ENCODE measurements at places on chromosomes 2 and 18.

DNA sequence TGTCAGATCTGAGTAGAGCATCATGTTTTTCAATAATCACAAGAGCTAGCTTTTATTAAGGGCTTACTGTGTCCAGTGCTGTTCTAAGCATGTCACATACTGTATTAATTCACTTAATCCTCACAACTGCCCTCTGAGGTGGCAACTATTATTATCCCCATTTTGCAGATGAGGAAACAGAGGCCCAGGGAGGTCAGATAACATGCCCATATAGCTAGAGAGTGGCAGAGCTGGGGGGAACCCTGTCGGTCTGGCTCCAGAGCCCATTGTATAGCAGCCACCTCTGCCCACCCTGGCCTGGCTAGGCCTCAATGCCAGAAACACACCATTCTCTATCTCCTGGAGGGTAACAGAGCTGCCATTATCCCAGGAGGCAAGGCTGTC lies 113.2 kb downstream of the B3GNT2 start:
- DNase-seq, result no peak

DNA sequence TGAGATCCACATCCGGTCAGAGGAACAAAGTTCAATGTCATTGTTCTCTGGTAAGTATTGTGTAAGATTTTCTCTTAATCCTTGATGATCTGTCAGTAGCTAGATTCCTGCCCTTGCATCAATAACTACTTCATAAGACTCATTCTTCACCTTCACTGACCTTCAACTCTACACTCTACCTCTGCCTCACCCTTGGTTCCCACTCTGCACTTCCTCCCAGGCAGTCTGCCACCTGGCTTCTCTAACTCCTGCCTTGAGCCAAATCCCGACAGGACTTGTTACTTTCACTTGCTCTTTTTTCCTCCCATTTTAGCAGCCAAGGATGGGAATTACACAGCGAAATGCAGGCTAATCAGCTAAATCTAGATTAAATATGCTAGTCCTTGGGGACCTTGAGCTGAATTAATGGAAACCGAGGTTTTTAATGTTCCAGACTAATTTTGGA lies 190.7 kb downstream of the DLGAP1 start:
- no peak for DNase-seq

GRCh38 chr2:10613263-10613662 lies 76.5 kb downstream of the NOL10 start:
- DNase-seq, result no peak

- DNase-seq, result no peak
Measured at GRCh38 chr2:18117592-18117991, 239.1 kb downstream of the KCNS3 start.

DNA sequence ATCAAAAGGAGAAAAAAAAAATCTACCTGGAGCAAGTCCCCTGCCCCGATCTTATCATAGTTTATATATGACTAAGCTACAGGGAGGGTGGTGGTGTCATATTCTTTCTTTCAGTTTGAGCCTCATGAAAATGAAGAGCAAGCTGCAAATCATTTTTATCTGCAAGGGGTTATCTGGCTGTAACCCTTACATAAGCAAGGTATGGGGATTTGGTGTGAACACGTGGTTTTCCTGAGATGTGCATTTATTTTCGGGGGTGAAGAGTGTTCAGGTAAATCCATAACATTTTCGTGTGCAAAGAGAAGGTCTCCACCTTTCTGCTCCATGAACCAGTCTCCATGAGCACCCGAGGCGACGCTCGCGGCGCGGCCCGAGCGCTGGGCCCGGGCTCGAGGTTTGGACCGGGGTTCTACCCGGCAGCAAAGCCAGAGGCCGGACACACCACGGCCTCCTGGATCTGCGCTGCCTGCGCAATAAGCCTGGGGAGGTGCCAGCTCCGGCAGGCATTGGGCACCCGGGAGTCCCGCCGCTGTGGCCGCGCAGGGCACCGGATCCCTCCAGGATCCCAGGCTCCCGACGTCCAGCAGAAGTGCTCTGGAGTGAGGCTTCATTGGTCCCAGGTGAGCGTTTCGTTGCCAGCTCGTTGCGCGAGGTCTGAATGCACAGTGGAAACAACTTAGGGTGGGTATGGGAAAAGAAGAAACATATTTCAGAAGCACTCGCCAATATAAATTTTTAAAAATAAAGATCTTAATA lies 36.1 kb upstream of the GPD2 start:
- no peak for DNase-seq

DNA sequence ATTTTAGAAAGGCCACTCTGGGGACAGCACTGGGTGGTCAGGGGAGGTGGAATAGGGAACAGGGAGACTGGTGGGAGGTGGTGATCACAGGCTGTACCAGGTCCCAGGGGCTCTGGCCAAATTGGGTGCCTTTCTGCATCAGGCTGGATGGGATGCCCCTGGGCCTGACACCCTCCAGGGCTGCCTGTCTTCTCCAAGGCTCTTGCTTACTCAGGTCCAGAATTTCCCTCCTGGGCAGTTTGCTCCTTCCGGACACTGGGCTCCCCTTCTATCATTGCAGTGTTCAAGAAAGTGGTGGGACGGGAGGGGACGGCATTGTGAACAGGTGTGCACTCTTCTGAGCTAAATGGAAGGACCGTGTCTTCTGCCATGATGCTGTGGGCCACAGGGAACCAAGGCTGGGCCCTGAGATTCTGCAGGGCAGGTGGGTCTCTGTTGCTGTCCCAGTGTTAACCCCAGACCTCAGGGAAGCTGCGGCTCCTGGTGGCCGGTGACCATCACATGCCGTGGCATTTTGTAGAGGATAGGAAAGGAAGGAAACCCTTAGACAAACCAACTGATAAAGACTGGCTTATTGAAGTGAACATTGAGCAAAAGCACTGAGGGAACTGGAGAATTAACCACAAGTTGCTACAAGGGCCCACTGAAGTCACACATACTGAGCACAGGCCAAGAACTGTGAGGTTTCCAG lies 93.7 kb upstream of the HS6ST1 start:
- no peak for DNase-seq

DNA sequence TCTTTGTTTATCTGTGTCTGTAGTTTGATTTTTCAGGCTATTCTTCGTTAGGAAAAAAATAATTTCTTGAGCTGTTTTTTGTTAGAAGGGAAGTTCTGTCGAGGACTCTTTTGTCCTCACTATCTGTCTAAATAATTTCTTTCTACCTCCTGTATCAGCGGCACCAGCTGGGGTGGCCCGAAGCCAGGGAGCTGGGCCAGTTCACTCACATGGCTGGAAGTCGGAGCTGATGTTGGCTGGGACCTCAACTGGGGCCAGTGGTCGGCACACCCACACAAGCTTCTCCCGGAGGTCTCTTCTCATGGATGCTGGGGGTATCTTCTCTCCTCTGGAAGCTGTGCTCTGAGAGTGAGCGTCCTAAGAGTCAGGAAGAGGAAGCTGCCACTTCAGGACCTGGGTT lies 8.0 kb upstream of the PDIA6 start:
- no peak for DNase-seq

GRCh38 chr2:171583566-171583965 lies 61.3 kb downstream of the CYBRD1 start:
- DNase-seq, result no peak

- no peak for DNase-seq
Measured at GRCh38 chr2:26529406-26530239, 51.7 kb upstream of the OTOF start.

GRCh38 chr18:62325806-62326645 lies 916 bp downstream of the TNFRSF11A start:
- peak; percentile 18 for DNase-seq

DNA sequence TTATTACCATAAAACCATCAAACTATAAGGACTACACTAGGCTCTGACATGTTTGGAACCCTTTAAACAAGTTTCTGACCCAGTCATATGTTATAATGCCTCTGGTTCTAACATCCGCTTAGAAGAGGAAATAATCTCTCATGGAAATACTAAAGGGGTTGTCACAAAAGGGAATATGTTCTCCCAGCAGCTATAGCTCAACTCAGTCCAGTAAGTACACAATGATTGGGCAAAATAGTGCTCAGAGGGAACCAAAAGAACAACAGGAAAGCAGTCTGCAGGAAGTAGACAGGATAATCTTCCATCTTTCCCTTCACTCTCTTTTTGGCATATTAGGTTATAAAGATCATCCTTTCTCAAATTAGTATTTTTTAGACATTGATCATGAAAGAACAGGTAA lies 4.3 kb downstream of the SRBD1 start:
- no peak for DNase-seq

- DNase-seq, result no peak
Measured at GRCh38 chr18:2103299-2103698, 468.0 kb downstream of the METTL4 start.

GRCh38 chr18:9613550-9614400 lies 584 bp downstream of the PPP4R1 start:
- DNase-seq, result peak; percentile 63

GRCh38 chr2:40034198-40034597 lies 255.1 kb upstream of the THUMPD2 start:
- DNase-seq, result no peak

GRCh38 chr2:42924418-42924886 lies 132.1 kb upstream of the HAAO start:
- DNase-seq, result no peak

DNA sequence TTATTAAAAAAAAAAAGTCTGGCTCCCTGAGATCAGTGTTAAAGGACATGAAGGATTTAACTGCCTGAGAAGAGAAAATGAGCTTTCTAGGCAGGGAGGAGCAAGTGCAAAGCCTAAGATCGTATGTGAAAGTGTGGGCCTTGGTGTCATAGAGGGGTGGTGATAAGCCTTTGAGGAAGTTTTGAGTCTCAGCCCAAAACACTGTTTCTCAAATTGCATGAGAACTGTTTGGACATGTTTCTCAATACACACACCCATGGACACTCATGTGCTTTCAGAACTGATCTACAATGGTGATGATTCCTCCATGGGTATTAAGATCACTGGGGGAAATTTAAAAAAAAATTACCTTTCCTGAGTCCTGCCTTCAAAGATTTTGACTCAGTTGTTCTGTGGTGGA lies 336.7 kb upstream of the RND3 start:
- DNase-seq, result no peak

GRCh38 chr18:12531749-12532148 lies 124.0 kb downstream of the PRELID3A start:
- DNase-seq, result no peak

DNA sequence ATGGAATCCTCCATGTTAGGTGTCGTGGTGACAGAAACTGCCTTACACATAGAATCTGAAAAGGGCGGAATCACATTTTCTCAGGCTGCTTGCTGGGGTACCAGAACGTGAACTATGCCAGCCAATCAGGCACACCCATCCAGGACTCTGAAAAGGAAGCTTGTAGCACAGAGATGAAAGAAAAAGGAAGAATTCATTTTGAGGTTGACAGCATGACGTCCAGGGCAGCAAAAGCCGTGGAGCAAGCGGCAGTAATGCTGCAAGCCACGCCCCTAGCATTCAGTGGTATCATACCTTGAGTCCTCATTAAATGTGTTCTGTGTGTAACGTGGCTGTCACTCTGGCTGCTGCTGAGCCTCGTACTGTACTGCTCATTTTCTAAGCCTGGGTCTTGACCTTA lies 304.0 kb downstream of the DYSF start:
- DNase-seq, result no peak

DNA sequence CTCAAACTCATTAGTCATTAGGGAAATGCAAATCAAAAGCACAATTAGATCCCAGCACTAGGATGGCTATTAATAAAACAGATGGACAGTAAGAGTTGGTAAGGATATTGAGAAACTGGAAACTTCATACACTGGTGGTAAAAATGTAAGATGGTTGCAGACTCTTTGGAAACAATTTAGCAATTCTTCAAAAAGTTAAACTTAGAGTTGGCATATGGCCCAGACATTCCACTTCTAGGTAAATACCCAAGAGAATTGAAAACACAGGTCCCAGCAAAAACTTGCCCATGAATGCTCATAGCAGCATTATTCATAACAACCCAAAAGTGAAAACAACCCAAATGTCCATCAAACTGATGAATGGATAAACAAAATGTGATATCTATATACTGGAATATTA lies 84.9 kb upstream of the ZFP36L2 start:
- DNase-seq, result no peak

GRCh38 chr2:9954136-9954535 lies 2.6 kb downstream of the GRHL1 start:
- DNase-seq, result no peak

DNA sequence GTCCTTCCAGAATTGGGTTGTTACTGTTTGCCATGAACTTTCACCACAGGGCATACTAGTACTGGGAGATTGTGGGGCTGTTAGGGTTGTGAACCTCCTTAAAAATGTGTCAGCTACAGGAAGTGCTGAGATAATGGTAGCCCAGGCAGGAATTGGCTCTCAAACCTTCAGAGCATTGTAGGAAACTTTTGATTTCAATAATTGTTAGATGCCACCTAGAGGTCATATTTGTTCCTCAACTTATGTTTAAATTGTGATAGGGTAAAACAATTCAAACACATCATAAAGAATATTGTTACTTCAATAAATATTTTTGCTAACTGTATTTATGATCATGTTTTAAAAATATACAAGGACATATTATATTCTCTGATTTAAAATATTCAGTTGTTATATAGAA lies 594.6 kb downstream of the ADCYAP1 start:
- no peak for DNase-seq

DNA sequence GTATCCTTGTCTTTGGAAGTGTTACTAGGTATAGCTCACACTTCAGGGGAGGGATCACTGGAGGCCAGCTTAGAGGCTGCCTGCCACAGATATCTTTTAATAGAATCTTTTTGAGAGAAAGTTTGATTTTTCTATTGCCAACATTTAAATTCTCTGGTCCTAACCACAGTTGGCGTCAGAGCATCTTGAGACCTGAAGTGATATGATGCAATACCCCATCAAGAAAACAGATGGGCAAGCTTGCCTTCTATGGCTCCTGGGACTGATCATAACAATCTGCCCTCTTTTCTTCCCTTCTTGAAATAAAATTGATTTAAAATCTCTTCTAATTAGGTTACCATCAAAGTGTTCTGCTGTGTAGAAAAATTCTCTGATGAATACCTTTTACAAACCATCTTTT lies 105.5 kb upstream of the ACKR3 start:
- no peak for DNase-seq

GRCh38 chr2:226057914-226058313 lies 658.4 kb downstream of the NYAP2 start:
- no peak for DNase-seq

GRCh38 chr2:24456599-24457556 lies 34.2 kb upstream of the NCOA1 start:
- DNase-seq, result no peak

DNA sequence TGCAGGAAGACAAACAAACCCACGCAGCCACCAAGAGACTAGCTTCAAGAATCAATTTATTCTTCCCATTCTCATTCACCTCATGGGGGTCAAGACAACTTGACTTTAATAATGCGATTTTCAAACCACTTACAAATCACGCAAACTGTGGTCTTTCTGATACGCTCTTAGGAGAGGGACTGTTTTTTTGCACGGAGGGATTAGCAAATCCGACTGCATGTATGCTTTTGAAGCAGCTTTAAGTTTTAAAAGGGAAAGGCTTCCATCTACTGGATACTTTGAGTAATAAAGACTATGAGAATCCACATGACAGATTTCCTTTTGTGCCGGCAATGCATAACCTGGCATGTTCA lies 322.9 kb upstream of the KCNJ3 start:
- DNase-seq, result no peak
